ENCODE measurements at places on chromosomes 5 and 9.

DNA sequence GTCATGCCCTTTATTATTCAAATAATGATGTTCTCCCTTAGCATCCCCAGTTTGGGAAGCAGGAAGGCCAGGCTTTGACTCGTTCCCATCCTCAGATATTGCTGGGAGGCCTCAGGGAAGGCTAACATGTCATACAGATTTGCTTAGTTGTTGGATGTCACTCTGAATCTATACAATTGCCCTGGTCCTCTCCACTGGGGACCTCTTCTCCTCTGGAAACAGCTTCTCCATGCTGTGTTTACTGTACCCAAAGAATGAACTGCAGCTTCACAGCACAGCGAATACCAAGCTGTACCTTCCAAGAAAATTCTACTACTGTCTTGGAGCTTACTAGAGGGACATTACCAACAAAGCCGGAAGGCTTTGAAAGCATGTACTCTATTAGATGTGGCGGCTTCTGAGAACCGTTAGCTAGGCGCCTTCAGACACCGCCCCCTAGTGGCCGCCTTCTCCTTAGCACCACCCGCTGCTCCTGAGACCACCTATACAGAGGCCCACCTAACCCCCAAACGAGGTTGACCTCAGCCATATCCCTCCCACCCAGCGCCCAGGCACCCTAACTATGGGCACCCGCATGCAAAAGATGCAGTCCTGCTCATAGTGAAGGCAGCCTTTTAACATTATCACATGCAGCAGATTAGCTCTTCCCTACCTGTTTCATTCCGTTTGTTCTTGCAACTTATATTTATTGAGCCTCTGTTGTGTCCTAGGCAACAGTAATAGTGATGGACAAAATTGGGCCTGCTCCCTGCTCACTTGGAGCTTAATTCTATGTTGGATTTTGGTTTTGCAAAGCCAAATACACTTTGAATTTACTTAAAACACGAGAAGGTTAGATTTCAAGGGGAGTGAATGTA lies 34.9 kb upstream of the FOXI1 start:
- peak; percentile 80 for DNase-seq

- DNase-seq = no peak
These were observed 1571.5 kb upstream of the WWC1 start for GRCh38 chr5:166719991-166720390.

- no peak for DNase-seq
These were observed 9.1 kb downstream of the MAN1B1 start for GRCh38 chr9:137095664-137096517.

DNA sequence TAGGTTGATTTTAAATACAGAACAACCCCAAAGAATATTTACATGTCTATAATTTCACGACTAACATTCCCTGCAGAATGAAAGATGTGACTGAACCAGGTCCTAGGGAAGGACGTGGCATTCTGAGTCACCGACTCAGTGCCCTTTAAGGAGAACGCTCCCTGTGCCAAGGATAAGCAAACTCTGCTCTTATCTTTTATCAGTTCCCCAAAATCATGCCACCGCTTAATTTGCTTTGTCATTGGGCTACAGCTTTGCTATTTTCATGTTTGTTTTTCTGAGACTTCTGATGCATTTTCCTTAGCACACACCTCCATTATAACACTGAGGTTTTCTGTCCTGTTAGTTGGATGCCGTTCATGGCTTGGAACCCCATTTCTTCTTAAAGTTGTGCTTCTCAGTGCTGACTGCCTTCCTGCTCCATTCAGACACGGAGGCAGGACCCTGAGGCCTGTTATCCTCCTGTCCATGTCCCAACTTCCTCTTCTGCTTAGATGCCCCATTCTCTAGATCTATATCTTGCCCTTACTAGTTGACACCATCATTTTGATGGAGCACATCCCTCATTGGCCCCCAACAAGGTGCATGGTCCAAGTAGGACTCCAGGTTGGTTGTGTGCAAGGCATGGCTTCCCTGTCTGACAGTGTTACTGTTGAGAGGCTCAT lies 11.2 kb upstream of the SEMA4D start:
- DNase-seq = no peak

DNA sequence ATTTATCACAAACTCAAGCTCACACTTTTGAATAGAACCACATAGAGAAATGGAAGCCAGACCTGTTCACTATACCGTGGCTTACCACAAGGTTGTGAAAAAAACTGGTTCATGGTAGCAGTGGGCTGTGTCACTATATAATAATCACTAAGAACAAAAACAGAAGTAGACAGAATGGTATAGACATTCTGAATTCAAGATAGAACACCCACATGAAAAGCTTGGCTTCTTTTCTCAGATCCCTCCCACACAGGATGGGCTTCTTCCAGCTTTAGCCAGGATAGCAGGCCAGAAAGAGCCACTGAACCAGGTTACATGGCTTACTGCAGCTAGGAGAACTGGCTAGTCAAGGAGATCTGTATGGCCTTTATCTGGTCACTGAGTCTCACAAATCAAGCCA lies 6.1 kb upstream of the NRG2 start:
- DNase-seq = no peak

GRCh38 chr5:62001640-62002039 lies 304.4 kb upstream of the KIF2A start:
- no peak for DNase-seq

DNA sequence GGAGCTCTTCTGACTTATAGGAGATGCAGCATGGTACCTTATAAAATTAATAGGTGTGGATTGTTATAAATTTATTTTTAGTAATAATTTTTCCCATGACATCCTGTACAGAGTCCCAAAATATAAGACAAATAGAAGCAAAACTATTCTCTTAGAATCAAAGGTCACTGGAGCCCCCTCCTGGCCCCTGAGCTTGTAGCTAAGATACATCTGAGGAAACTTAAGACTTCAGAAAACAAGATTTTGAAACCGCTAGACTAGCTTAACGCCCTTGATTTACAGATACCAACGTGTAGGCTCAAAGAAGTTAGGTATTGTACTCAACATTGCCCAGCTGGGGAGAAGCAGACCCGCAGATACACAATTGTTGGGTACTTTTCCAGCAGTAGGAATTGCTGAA lies 45.7 kb upstream of the KCNN2 start:
- DNase-seq = no peak

DNA sequence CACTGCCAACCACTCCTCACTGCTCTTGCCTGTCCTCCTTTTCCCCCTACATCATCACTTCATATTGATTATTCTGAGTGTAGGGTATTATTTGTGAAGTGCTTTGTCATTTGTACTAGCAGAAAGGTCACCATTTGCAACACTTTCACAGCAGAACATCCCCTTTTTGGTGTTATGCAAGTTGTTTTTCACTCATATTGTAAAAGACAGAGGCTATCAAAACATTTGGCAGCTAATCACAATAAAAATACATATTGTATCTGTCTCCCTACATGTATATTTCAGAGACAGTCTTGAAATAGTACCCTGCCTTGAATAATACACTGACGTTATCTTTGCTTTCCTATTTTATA lies 82.3 kb downstream of the ANXA1 start:
- no peak for DNase-seq
